ENCODE measurements at places on chromosomes 6 and 20. TPM values are rescaled to one million over a fixed set of nuclear protein-coding genes. Genes with fewer than 3 reads are reported as not detected.

GRCh38 chr6:147941143-147941542 is 401.5 kb upstream of the SASH1 start:
- DNase-seq = no peak

PLA2G7 gene
- 0.14 TPM for total RNA-seq

NKX2-2 gene
- total RNA-seq = not detected

DNA sequence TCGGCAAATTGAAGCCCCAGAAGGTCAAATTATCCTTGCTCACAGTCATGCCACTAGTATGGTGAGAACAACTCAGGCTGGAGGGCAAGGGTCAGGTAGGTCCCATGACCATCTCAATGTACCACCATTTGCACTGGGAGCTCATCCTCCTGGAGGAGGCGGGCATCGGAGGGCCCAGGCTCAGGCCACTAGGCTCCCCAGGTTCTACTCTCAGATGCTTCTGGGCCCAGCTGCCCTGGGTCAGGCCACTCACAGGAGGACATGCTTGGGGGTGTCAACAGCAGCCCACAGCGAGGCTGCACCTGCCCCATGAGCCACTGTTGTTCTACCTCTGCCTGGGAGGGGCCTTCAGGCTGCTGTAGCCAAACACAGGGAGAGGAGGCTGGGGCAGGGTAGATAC is 39.1 kb downstream of the NFATC2 start:
- no peak for DNase-seq

RIMS4 gene
- not detected for total RNA-seq

GRCh38 chr20:44572551-44573500 is 9.6 kb upstream of the PKIG start:
- DNase-seq = no peak

RSPO3 gene
- total RNA-seq = 0.92 TPM

GNL1 gene
- total RNA-seq = 18.3 TPM

RIPOR3 gene
- 8.3 TPM for total RNA-seq

DNA sequence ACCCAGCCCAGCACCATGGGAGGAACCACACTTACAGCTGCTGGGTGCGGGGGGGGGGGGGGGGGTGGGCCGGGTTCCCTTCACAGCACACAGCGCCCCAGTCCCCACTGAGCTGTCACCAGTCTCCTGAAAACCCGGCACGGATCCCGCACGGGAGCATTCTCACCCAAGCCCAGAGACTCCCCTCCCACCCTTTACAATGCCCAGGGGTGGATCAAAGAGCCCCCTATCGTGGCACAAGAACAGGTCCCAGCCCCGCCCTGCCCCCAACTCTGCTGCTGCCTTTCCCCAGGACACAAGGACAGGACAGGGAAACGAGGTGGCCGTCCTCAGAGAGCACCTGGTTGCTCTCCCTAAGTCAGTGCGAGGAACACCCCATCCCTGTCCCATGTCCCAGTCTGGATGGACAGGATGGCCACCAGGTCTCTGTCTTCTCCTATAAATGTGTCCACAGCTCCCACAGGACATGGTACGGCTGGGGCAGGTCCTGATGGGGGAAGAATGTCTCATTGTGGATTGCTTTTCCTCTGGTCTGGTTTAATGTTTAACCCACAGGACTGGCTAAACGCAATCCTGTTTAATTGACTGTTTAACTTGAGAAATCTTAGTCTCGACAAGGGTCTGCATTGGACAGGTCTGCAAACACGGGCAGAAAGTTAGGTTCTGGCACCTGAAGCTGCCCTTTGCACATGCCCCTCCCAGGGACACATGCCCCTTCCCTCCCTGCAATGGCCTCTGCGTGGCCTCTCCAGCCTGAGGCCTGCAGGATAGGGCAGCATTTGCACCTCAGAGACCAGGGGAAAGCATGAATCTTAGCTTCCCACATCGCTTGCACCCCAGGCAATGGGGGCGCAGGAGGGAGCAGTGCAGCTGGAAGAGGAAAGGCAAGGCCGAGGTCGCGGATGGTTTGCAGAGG is 45.3 kb downstream of the DACT2 start:
- DNase-seq = no peak

- DNase-seq = no peak
Measured at GRCh38 chr6:76043690-76044089, 28.8 kb downstream of the IMPG1 start.

- DNase-seq = no peak
Measured at GRCh38 chr20:15333170-15333569, 995.8 kb upstream of the FLRT3 start.

- no peak for DNase-seq
Measured at GRCh38 chr20:56810141-56810540, 181.0 kb downstream of the TFAP2C start.

DNA sequence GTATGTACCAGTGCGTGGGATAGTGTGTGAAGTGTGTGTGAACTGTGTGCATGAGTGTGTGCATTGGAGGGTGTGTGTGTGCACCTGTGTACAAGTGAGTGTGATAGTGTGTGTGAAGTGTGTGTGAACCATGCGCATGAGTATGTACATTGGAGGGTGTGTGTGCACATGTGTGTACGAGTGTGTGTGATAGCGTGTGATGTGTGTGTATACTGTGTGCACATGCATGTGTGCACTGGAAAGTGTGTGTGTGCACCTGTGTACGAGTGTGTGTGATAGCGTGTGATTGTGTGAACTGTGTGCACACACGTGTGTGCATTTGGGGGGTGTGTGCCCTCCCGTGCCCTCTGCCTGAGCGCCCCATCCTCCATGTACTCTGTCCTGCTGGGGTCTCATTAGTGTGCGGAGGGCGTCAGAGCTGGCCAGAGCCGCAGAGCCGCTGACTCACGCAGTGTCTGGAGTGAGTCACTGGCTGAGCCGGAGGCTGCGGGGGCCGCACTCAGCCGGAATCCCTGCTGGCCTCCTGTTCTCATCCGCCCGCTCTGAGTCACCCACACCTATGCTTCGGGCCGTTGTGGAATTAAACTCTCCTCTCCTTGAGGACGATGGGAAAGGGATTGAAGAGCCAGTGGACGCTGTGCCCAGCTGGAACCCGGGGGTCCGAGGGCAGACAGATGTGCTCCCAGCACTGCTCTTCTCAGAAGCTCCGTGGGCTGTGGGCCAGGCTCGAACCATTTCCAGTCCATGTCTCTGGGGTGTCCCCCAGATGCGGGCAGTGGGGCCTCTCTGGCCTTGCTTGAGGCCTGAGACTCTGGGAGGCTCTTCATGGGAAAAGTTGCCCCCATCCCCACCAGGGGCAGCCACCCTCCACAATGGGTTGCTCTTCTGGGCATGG is 27.3 kb upstream of the STX16 start:
- no peak for DNase-seq

- DNase-seq = no peak
Measured at GRCh38 chr6:22418714-22419113, 121.9 kb upstream of the PRL start.

- DNase-seq = no peak
Measured at GRCh38 chr20:4989570-4989969, 11.7 kb downstream of the SLC23A2 start.

- no peak for DNase-seq
Measured at GRCh38 chr6:6655805-6656251, 67.3 kb downstream of the LY86 start.

DNA sequence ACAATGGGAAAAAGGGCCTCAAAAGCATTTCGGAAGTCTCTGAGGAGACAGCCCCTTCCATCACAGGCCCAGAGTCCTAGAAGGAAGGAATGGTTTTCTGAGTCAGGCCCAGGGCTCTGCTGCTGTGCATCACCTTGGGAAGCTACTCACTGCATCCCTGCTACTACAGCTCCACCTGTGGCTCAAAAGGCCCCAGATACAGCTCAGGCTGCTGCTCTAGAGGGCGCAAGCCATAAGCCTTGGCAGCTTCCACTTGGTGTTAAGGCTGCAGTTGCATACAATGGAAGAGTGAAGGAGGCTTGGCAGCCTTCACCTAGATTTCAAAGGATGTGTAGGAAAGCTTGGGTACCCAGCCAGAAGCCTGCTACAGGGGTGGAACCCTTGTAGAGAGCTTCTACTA is 54.8 kb downstream of the MEI4 start:
- DNase-seq = no peak

RAET1L gene
- total RNA-seq = not detected

DNA sequence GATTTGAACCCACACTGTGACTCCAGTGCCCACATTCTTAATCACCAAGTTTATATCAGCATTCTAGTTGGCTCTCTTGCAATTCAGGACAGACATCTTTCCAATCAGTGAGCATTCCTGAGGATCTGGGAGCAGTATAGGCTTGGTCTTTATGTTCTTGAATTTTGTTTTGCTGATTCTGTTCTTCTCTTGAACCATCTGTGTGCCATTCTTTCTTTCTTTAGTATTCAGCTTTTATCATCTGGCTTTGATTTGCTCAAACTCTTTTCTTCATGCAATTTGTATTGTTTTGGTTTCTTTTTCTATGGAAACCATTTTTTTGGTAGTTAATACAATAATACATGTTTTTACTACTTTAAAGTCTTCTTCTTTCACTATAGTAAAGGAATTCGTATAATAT is 162.4 kb downstream of the CD109 start:
- DNase-seq = no peak

GRCh38 chr6:110882824-110883554 is 8.4 kb downstream of the AMD1 start:
- no peak for DNase-seq

- no peak for DNase-seq
Measured at GRCh38 chr6:21085211-21085610, 508.3 kb upstream of the SOX4 start.

DNA sequence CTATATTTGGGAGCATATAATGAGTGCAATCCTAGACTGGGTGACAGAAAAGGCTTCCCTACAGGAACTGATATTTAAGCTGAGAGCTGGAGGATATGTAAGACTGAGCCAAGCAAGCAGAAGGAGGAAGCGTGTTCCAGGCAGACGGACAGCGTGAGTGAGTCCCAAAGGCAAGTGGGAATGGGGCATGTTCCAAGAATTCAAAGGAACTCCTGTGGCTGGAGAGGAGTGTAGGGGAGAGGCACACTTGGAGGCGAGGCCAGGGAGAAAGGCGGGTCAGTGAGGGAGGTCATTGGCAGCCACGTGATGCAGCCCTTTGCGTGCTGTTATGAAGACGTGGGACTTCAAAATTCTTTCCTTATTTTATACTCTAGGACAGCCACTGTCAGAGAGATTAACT is 27.9 kb upstream of the SGK1 start:
- peak; percentile 71 for DNase-seq

TRIM10 gene
- total RNA-seq = not detected

TGM3 gene
- not detected for total RNA-seq

TMEM74B gene
- 2.9 TPM for total RNA-seq

TAP1 gene
- total RNA-seq = 19.1 TPM

GRCh38 chr20:44404204-44405181 is 49.0 kb downstream of the HNF4A start:
- no peak for DNase-seq

GRCh38 chr6:143038833-143039232 is 21.9 kb upstream of the AIG1 start:
- DNase-seq = no peak

HMGA1 gene
- total RNA-seq = 44.4 TPM

DNA sequence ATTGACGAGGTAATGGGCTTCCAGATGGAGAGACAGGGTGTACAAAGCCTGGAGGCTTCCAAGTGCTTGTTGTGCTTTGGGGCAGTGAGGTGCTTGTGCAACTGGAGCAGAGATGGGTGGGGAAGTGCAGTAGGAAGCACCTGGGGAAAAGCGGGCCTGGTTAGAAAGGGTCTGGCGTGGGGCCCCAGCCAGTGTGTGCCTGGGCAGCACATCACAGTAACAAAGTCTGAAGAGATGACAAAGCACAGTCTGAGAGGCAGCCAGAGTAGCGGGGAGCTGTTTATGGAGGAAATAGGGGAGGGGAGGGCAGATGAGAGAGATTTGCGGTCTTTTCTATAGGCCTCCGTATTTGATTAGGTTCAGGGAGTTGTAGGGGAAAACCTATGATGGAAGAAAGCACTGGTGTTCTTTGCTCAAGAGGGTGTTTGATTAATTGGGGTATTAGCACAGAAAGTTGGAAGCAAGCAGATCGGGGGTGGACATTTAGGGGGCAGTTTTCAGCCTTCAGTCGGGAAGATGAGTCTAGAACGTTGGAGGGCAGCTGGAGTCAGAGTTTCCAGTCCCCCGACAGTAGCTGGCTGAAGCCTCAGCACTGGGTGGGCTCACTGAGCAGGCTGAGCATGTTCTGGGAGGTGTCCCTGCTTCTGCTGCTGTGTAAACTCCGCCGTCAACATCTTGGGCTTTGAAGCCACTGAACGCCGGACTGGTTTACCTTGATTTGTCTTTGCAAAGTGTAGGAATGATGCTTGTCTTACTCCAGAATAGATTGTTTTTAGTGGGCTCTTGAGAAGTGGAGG is 15.5 kb upstream of the MROH8 start:
- no peak for DNase-seq

DNA sequence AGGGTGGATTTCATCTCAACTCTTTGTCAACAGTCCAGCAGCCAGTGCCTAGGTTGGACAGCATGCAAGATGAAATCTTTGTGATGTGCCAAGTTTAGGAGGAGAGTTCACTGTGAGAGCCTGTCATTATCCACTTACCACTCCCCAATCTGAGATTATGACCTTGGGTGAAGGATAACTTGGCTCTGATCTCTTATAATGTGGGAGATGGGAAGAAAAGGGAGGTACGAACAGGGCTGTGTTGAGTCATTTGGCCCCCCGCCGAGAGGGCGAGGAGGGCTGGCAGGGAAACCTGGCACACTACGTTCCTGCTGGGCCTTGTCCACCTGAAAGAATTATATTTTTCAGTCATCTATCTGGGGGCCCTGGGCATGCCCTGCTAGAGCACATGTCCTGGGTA is 35.8 kb downstream of the LAMA4 start:
- no peak for DNase-seq

FRS3 gene
- 5.1 TPM for total RNA-seq

DNA sequence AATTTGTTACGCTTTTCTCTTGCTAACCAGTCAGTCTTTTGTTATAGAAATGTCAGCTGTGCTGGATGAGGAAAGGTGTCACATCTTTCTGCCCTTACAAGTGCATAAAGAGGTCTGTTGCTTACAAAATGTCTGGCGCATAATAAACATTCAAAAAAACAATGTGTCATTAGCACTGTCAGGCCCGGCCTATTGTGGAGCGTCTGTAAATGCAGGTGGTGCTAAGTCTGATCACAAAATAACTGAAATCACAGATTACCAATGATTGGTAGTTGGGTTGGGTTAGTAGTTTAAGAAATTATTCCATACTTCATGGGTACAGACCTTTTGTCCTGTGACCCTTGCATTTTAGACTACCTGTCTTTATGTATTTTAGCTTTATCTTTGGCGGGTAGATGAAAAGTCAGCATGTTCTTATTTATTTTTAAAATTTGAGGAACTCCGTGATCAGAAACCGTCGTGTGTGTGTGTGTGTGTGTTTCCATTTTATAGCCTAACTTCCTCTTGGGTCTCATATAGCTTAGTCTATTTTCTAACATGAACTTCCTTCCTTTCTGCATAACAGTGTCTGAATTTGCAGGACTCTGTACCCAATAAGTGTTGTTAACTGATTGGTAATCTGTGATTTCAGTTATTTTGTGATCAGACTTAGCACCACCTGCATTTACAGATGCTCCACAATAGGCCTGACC is 88.1 kb upstream of the IFNGR1 start:
- no peak for DNase-seq

DNA sequence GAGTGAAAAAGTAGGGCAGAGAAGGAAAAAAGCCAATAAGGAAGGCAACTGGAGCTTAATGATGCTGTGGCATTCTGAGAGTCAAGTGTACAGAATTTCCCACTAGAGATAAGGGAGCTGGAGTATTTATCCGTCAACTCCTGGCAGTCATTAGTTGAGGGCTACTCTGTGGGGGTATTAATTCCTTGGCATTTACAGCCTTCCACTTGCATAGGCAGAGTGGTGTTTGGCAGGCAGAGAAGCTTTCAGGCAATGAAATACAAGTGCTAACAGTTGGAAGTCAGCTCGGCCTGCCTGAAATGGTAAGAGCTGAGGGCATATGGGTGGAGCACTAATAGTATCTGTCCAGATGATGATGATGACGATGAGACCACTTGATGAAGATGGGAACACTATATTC is 207.3 kb upstream of the FLRT3 start:
- no peak for DNase-seq

Measured in Right ventricle myocardium inferior (tissue), 1 donor.